Fibroblast of skin of abdomen (primary cell): ENCODE measurements at places on chromosomes 6 and 20.
A peak's percentile ranks its signal among the peaks of the same experiment; 100 is the strongest.

- DNase-seq = no peak
Measured at GRCh38 chr6:50939931-50940330, 121.3 kb downstream of the TFAP2B start.

GRCh38 chr6:139271056-139271455, 20.7 kb downstream of the TXLNB start:
- DNase-seq = peak; percentile 65

- no peak for DNase-seq
Measured at GRCh38 chr20:2280082-2280481, 15.7 kb upstream of the TGM3 start.

GRCh38 chr6:133277228-133277899, 36.2 kb downstream of the EYA4 start:
- no peak for DNase-seq

GRCh38 chr6:95543798-95544197, 33.5 kb upstream of the MANEA start:
- no peak for DNase-seq

GRCh38 chr6:2205396-2205795, 40.0 kb downstream of the GMDS start:
- no peak for DNase-seq

- no peak for DNase-seq
Measured at GRCh38 chr6:26502165-26502564, 2.1 kb downstream of the BTN1A1 start.

DNA sequence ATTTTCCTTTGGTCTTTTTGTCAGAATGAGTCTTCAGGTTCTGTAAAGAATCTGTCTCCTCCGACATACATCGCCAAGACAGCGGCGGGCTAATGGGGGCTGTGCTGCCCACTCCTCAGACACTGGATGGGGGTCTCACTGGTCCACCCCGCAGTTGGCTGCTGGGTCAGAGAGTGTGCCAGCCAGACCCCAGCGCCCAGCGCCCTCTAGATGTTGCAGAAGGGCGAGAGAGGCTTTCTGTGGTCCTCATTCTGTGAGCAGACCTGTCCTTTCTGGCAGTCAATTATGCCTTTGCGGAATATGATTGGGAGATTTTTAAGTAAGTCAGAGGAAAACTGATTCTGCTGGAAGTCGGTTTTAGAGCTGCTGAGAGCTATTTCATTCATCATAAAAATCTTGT, 7.8 kb upstream of the CCR6 start:
- no peak for DNase-seq

- DNase-seq = peak; percentile 91
Measured at GRCh38 chr20:47358672-47359529, 2.4 kb upstream of the ZMYND8 start.

DNA sequence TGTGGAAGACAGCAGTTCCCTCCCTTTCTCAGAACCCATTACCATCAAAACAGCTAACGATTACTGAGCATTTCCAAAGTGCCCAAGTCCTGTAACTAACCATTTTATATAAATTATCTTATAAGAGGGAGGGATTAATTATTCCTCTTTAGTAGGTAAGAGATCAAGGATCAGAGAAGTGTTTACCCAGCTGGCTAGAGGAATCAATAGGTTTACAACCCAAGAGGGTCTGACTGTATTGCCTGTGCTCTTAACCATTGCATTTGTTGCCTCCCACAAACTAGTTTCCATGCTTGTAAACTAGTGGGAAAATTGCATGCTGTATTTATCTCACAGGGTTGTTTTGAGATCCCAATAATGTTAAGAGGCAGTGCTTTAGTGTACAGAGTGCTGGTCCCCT, 3.7 kb upstream of the DBNDD2 start:
- no peak for DNase-seq

DNA sequence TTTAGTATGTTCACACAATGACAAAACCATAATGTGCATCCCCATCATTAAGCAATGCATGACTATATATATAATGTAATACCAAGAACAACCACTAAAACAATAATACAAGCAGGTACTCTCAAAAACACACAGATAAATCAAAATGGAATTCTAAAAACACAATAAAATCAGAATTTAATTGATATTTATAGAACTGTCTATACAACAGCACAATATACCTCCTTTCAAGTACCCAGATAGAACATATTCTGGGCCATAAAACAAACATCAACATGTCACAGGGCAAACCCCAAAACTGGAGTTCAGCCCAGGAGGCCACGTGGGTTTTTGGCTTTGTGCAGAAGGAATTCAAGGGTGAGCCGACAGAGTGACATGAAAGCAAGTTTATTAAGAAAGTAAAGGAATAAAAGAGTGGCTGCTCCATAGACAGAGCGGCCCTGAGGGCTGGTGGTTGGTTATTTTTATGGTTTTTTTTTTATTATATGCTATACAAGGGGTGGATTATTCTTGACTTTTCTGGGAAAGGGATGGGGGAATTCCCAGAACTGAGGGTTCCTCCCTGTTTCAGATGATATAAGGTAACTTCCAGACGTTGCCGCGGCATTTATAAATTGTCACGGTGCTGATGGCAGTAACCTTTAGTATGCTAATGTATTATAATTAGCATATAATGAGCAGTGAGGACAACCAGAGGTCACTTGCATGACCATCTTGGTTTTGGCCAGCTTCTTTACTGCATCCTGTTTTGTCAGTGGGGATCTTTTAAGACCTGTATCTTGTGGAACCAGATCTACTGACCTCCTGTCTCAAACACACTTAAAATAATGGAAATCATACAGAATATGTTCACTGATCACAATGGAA, 5.6 kb downstream of the RAB23 start:
- no peak for DNase-seq

DNA sequence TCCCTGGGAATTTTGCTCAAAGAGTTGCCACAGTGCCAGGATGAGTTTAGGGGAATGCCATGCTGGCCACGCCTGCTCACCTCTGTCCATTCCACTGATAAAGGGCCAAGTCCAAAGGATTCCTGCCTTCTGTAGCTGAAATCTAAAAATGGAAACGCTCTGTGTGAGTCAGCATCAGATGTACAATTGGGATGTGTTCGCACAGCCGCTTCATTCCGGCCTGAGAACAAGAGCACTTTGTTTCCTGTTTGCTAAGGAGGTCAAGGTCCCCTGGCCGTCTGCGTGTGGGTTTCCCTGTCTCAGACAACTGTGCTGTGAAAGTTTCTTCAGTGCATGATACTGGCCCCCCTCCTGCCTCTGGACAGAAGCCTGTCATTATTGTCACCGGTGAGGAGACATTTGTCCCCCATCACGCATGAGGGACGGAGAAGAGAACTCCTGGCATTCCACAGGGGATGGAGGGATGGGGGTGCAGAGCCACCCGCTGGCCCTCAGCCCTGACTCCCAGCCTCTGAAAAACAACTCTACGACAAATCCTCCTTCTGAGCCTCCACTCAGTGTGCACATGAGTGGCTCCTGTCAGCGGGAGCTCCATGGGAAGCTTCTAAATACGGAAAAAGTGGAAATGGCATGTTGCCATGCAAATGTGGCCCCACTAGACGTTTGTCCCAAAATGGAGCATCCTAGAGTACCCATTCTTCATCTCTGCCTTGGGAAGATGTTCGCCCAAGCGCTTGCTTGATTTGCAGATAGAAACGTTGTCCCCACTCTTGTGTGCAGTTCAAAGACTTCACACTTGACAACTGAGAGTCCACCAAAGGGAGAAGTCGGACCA, 143.5 kb upstream of the AFDN start:
- DNase-seq = no peak

DNA sequence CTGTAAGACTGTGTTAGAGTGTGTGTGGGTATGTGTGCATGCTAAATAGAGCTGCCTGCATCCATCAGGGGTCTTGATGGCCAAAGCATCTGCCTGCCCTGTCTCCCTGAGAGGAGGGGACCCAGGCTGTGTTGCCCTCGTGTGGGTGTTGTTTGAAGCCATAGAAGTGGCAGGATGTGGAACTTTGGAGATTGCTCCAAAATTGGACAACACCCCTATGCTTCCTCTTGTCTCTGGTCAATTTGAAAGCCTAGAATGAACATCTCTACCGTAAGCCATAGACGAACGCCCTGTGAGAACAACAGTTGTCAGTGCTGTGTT, 82.6 kb downstream of the ASXL1 start:
- DNase-seq = no peak

DNA sequence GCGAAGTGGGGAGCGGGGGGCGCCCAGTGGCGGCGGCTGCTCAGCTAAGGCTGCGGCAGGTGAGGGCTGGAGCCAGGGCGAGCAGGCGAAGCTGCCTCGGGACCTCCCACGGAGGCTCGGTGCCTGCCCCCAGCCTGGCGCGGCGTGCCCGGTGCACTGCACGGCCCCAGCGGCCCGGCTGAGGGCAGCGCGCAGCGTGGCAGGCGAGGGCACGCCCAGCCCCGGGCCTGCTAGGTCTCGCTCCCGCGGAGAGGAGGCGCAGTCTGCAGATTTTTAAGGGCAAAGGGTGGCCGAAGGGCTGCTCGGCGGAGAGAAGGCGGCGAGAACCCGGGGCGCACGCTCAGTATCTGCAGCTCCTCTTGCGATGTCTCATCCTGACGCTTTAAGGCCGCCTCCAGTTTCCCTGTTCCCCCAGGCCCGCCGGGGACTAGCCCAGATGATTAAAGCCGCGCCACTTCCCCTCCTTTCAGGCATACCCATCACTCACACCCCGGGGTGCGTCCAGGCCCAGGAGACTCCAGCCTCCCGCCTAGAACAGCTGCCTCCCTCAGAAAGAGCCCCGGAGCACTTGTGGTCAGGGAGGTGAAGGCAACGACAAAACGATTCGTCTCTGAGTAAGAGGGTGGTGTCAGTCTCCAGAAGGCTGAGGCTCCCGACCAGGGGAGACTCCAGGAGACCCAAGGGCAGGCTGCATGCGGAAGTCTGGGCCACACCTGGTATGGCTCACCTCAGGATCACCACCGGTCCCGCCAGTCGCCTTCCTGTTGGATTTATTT, at the start of gene FERMT1:
TSS of gene FERMT1 (minus strand) at position 158 of the 776 bp plus-strand sequence. CDS start 3,476 bp downstream, outside the sequence.
- peak; percentile 56 for DNase-seq

- peak; percentile 63 for DNase-seq
Measured at GRCh38 chr6:106155219-106155830, 69.2 kb downstream of the PRDM1 start.

GRCh38 chr6:160129881-160130615, 8.4 kb downstream of the SLC22A1 start:
- no peak for DNase-seq

DNA sequence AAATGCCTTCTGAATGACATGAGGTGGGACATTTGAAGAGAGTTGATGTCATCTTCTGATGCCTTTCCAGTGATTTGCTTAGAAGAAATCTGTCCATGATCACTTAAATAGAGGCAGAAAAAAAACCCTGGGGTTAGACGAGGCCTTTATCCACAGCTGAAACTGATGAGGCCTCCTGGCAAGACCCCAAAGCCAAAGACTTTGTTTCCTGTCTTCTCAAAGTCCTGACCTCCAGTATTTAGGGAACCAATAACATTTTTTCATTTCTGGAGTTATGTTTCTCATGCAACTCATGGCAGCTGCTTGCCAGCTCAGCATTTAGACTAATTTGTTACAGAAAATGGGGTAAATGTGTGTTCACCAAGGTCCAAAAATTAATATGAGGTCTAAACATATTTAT, 248.0 kb upstream of the PRDM1 start:
- peak; percentile 80 for DNase-seq

DNA sequence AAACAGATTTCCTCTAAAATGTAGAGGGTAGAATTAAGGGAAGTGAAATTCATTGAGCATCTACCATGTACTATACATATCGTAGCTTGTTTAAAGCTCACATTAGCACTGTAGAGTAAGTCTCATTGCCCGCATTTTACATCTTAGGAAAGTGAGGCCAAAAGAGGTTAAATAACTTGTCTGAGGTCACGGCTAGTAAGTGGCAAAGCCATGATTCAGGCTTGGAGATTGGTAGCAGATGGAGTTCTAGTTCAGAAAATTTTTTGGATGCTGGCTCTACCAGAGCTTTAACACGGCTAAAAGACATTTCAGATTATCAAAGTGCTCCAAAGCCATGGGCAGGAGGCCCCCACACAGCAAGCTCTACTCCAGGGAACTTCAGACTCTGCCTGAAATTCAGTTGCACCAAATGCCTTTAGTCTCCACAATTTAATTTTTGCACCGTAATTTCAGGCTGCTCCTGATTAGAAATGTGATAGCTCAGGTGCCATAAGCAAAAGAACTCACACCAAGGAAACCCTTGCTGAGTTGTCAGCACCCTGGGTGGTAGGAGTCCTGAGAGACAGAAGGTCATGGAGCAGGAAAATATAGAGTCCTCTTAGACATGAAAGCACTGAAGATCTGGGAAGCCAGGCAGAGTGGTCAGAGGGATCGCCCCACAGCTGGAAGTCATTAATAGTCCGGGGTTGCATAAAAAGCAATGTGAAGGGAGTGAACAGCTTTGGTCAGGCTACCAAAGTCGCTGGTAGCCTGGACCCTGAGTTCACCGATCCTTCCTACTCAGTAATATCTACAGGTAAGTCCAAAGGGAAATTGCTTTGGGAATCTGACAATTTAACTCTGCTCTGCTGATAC, 55.2 kb upstream of the ASIP start:
- no peak for DNase-seq

DNA sequence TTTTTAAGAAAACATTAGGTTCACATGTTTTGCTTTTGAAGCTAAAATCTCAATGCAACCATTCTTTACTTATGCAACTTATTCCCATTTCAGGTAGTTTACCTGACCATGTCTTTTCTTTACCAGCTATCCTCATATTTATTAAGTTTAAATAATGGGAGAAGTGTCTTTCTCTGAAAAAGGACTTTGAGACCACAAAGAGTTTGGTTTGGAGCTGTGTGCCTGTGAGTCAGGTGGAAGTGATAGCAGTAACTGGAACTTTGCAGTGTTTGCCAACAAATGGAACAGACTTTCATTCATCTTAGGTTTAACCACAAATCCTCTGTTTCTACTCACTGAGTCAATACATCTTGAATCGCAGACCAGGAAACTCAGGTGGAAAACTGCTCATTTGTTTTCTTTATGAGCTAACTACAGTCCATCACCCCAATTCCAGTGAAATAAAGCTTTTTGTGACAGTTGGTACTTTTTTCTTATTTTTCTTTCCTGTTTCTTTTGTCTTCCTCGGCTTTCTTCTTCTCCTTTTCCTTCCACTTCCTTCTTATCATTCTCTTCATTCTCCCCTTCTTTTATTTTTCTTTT, 148.3 kb upstream of the RIN2 start:
- no peak for DNase-seq

DNA sequence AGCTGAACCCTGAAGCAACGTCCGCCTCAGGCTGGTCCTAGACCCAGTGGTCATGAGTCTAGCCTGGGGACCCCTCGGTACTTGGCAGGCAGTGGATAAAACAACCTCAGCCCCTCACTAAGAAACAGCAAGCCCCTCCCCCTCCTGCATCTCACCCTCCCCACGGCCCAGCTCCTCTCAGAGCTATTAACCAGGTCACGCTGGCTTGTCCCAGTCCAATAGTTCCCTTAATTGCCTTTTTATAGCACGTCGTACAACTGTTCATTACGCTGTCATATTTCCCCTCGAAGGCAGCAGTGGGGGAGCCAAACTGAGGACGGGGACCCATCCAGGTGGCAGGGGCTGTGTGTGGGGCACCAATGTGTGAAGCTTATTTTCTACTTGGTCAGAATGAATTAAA, 8.6 kb upstream of the SLC32A1 start:
- DNase-seq = no peak
